Kasumi-1 (cell line): ENCODE measurements at places on chromosomes 7 and 10.

DNA sequence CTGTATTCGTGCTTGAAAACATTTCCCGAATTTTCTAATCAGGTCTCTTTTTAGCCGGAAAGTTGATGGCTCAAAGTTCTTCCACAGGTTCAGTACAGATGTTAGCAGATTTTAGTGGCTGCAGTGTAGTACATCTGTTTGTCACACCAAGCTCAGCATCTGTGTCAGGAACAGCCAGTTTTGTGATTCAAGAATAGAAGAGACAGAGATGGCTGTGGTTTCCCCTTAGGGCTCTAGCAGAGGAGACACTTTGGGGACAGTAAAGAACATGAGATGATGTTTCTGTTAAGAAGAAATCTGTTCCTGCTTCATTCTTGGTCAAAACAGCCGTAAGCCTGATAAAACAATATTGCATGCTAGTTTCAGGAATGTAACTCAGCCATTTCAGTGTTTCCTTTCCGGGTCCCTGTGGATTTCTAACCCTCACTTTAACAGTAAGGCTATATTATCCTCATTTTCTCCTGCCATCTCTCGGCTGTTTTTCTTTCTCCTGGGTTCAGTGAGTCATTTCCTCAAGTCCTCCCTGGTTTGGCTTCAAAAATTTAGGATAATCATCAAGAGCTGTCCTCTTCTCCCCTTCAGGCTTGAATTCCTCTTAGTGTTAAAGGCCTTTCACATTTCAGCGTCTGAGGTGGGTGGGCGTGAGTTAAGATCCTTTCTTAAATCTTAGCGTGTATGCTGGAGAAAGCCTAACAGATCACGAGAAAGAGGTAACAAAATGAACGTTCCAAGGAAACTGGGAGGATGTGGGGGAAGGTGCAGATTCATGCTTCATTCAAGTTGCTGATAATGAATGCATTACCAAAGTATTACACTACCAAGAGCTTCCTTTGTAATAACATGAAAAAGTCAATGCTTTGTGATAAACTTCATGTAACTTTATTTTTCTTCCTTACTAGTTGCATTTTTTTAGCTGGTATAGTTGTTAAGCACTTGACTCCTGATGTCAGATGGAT lies 37.1 kb upstream of the BICC1 start:
- no peak for DNase-seq

DNA sequence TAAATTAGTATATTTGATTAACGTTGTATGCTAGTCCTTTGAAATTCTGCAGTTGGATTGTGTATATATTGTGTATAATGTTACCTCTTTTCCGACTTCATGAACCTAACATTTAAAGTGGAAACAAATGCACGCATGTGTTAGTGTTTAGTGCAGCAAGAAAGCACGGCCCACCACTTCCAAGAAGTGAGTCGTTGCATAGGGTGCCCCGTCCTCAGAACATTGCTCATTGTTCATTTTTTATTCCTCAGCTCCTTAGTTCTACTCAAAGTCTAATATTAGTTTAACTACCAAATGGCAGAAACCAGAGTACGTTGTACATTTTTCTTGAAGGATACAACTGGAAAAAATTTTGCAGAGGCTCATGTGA lies 407.6 kb downstream of the AUTS2 start:
- no peak for DNase-seq

- no peak for DNase-seq
Observed at GRCh38 chr7:110400411-110400810, 690.5 kb upstream of the LRRN3 start.

GRCh38 chr10:99123336-99123735 lies 112.3 kb downstream of the HPSE2 start:
- DNase-seq, result no peak

DNA sequence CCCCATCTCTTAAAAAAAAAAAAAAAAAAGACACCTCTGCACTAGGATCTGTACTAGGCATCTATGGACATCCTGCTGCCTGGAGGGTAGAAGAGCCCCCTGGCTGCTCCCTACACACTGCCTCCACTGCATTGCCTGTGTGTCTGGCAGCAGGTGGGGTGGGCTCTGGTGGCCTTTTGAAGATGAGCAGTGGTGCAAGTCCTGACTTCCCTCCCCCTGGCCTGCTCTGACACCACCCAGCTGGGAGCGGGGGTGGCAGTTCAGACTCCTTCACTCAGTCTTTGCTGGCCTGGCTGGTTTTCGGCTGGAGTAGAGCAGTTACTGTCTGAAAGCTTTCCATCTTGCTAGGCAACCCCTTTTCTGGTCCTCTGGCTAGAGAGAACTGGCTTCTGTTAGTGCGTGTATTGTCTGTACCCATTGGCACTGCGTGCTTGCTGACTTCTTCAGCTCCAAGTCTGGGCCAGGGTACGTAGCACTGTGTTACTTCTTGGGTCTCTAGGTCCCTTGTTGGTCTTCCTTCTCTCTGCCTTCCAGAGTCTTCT lies 17.6 kb downstream of the C10orf62 start:
- DNase-seq, result no peak

DNA sequence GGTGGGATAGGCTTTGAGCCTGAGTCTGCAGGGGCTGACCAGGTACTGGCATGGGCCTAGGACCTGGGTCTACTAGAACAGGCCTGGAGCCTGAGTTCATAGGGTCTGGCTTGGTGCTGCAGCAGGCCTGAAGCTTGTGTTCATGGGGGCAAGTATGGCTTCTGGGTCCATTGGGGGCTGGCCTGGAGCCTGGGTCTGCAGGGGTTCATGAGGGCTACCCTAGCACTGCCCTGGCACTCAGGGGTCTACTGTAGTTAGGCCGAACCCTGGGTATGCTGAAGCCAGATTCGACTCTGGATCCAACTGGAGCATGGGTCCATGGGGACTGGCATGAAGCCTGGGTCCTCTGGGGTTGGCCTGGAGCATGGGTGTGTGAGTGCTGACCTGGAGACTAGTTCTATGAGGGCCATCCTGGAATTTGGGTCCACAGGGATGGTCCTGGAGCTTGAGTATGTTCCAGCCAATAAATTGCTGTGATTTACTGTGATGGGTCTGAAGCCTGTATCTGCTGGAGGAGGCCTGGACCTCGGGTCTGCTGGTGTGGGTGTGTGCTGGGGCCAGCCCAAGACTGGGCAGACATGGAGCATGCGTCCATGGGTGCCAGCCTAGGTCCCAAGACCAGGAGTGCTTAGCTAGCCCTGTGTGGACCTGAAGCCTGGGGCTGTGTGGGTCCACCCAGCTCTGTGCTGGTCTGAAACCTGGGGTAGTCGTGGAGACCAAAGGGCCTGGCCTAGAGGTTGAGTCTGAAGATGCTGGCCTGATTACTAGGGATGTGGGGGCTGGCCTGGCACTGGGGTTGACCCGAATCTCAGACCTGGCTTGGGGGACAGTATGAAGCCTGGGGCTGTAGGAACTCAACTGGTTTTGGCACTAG lies 235.5 kb downstream of the NXPH1 start:
- DNase-seq, result no peak

- DNase-seq, result no peak
Observed at GRCh38 chr7:140435252-140435895, 31.5 kb downstream of the RAB19 start.

DNA sequence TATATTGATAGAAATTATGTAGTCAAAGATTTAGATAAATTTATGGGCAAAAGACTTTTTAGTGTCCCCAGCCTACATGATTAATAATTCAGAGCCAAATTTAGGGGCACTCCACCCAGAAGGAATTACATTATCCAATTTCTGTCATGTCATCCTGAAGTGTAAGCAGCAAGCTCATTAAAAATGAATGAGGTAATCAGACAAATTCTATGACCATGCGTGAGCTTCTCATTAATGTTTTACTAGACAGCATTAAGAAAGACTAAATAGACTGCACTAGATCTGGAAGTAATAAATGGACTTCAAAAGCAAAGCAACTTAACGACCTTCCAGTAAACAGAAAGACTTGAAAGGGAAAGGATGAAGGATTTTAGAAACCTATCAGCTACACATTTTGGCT lies 22.7 kb upstream of the TRUB1 start:
- DNase-seq, result no peak

- DNase-seq, result no peak
Observed at GRCh38 chr7:28052933-28053332, 127.7 kb downstream of the JAZF1 start.

GRCh38 chr7:146116521-146117222 lies at the start of gene CNTNAP2:
CNTNAP2 (plus strand) TSS chr7:146116801; CDS start chr7:146116877, 76 bp downstream.
- DNase-seq, result peak; percentile 76

DNA sequence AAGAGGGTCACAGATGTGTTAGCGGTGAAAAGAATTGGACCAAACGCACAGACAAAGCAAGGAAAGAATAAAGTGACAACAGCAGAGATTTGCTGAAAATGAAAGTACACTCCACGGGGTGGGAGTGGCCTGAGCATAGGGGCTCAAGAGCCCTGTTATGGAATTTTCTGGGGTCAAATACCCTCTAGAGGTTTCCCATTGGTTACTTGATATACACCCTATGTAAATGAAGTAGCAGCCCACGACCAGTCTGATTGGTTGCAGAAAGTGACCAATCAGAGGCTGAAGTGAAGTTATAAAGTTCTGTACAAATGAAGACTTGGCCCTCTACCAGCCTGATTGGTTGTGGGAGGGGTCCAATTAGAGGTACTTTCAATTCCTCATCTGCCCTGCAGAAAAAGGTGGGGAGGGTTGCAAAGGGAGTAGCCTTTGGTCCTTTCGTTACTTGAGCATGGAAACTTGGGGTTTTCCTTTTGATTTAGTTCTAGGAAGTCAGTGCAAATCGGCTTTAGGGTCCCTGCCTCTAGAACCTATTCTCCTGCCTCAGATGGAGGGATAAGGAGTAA lies 125.6 kb upstream of the PRPS1L1 start:
- DNase-seq, result no peak

DNA sequence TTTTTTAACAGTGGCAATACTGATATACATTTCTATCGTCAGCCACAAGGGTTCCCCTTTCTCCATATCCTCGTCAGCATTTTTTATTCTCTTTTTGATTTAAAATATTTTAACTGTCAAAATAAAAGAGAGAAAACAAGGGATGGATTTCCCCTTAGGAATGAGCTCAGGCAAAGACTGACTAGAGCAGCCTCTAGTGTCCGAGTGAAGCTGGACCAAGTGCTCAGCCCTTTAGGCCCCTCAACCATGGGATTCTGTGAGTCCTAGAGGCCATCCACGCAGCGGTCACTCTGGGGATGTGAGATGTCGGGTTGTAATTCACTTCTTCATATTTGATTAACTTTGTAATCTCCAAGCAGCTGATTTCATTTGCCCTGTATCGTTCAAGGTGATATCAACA lies 137.4 kb upstream of the RNF32 start:
- no peak for DNase-seq

DNA sequence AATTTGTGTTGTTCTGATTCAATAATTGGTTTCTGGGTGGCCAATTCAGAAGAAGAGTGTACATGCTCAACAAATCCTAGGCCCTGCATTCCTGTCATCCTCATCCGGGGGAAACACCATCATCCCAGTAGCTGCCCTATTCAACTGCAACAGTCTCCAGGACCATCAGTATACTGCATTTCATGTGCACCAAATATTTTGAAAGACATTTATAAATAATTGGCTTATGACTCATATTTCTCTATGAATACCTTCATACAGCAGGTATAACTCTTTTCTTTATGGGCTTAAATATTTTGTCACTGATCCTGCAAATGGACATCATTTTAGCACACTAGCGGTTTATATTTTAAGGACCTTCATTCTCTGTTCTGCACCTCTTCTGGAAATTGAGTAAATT lies 38.0 kb downstream of the CD36 start:
- no peak for DNase-seq
